ENCODE measurements at places on chromosomes 5 and 9.

- no peak for DNase-seq
These were observed 20.2 kb downstream of the SLC22A5 start for GRCh38 chr5:132389585-132390286.

DNA sequence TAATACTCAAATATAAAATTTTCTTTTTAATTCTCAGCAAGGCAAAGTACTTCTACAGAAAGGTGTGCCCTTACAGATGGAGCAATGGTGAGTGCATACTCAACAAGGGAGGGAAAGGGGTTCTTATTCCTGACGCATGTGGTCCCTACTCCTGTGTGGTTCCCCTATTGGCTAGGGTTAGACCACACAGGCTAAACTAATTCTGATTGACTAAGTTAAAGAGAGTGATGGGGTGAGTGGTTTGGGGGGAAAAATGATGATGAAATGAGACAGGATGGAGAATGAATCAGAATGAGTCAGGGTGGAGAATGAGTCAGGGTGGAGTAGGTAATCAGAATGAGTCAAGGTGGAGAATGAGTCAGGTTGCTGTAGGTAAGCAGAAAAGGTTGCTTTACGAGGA, 22.9 kb upstream of the HMGCS1 start:
- DNase-seq = no peak

GRCh38 chr5:75364571-75365280, 27.7 kb downstream of the HMGCR start:
- no peak for DNase-seq

DNA sequence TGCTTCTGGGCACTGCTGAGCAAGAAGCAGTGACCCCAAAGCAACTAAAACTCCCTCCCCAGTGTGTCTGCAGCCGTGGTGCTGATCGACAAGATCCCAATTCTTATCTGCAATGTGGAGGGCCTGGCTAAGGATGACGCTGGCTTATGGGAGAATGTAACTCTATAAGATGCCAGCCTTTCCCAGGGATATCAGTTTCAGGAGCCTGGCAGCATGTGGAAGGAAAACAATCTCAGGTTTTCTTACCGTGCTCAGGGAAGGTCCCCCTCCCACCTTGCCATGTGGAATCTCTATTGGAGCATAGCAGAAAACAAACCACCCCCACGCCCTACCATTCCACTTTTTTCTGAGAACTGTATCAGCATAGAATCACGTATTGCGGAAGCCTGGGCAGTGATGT, 87.7 kb upstream of the PTPN3 start:
- DNase-seq = no peak

GRCh38 chr5:175820230-175820629, 51.1 kb upstream of the CPLX2 start:
- no peak for DNase-seq

DNA sequence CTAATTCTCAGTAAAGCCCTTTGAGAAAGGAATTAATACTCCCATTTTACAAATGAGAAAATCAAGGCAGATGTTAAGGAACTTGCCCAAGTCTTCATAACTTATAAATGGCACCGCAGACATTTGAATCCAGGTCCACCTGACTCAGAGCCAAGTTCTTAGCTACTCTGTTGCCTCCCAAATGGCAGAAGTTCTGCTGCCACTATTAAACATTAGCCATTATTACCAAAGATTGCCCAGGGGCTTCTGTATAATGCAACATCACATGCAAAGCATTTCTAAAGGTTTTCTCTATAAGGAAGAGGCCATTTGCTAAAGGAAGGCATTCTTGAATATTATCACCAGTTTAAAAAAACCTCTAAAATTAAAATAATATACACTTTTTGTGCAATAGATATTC, 28.3 kb downstream of the TPD52L3 start:
- DNase-seq = no peak

DNA sequence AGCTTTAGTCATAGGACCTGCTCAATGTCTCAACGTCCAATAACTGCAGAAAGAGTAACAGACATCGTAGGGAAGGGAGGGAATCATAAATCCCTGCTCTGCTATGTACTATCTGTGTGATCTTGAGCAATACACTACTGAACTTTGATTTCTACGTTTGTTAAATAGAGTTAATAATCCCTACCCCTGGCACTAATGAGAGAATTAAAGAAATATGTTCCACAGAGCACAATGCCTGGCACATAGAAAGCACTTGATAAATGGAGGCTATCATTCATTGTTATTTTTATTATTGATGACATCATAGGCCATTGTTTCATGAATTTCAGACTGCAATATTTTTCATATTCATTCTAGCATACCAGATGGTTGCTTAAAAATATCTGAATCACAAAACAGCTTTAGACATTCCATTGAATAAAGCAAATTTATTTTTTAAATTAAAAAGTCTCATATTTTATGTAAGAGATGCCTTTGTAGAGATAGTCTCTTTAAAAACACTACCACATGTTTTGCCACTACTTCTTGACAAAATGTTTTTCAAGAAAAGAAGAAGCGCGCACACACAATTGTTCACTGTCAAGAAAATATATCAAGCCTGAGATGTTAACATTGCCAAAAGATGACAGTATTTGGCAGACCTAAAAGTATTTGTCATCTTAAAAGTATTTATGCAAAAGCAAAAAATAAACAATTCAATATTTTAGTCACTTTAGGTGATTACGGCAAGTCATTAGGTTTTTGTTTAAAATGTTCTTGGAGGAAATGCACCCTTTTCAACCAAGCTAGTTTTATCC, 108.5 kb downstream of the EBF1 start:
- DNase-seq = no peak

DNA sequence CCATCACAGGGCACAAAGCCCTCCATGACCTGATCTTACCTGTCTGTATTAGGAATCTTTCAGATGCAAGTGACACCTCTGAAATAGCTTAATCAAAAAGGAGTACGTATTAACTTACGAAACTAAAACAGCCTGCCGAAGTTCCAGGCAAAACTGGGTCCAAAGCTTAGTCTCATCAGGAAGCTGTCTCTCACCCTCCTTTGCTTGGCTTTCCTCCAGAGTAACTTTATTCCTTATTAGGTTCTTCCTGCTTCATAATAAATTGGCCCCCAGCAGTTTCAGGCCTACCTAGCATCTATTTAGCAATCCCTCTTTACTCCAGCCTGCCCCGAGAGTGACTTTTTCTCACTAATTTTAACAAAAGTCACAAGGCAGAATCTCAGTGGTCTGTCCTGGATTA, 58.4 kb upstream of the STK32A start:
- no peak for DNase-seq

GRCh38 chr5:67793418-67793817, 422.1 kb upstream of the PIK3R1 start:
- DNase-seq = no peak
